ENCODE measurements at places on chromosomes 7 and 10. TPM values are rescaled to one million over a fixed set of nuclear protein-coding genes. Genes with fewer than 3 reads are reported as not detected.

SDK1 gene
- total RNA-seq, result under 0.01 TPM

ACSL5 gene
- 8.0 TPM for total RNA-seq

CACNA2D1 gene
- 113 TPM for total RNA-seq

NYAP1 gene
- total RNA-seq, result under 0.01 TPM

AKR1C8 gene
- not detected for total RNA-seq

RABGEF1 gene
- total RNA-seq, result 81.8 TPM

AGR3 gene
- total RNA-seq, result not detected

TLL2 gene
- 0.36 TPM for total RNA-seq

PLXDC2 gene
- total RNA-seq, result 86.9 TPM

ZNF804B gene
- total RNA-seq, result not detected

AOAH gene
- total RNA-seq, result not detected

DNA sequence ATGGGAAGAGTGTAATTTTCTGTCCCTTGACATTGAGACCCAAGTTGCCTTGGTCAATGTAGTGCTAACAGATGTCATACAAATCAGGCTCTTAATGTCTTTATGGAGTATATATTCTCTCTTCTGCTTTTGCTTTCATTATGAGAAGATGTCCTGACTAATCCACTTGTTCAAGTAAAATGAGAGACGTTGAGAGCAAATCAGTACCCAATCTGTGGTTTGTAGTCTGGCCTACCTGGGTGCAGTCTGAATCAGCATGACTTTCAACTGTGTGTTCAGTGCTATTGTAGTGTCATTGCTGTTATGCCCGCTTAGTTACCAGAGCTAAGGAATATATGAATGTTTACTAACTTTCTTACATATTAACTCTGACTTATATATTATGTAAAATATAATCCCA is 612.4 kb downstream of the ANKRD7 start:
- no peak overlapping the region for H3K27ac ChIP-seq
- H3K4me1 ChIP-seq, result no peaks in the 10 kb centered on the region
- DNase-seq, result no peak
- H3K4me3 ChIP-seq, result no peak overlapping the region
- no peaks in the 10 kb centered on the region for H3K36me3 ChIP-seq
- H3K27me3 ChIP-seq, result no peaks in the 10 kb centered on the region

DNA sequence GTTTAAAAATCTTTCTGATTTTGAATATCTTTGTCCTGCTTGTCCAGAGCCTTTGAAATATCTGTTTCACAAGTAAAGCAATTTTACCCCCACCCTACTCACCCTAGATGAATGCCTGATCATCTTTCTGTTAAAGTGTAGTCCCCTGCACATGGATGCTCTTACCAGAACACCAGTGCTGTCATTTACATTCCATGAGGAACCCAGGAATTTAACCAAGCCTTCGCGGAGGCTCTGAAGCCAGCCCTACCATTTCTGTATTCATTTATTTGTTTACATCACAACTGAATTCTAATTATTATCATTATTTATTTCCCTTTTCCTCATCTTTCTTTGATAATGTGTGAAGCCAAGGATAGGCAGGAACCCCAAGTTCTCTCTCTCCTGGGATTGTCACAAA is 167.8 kb upstream of the MYO3A start:
- no peaks in the 10 kb centered on the region for H3K4me1 ChIP-seq
- no peaks in the 10 kb centered on the region for H3K36me3 ChIP-seq
- H3K27me3 ChIP-seq, result no peaks in the 10 kb centered on the region
- no peak overlapping the region for H3K4me3 ChIP-seq

DNA sequence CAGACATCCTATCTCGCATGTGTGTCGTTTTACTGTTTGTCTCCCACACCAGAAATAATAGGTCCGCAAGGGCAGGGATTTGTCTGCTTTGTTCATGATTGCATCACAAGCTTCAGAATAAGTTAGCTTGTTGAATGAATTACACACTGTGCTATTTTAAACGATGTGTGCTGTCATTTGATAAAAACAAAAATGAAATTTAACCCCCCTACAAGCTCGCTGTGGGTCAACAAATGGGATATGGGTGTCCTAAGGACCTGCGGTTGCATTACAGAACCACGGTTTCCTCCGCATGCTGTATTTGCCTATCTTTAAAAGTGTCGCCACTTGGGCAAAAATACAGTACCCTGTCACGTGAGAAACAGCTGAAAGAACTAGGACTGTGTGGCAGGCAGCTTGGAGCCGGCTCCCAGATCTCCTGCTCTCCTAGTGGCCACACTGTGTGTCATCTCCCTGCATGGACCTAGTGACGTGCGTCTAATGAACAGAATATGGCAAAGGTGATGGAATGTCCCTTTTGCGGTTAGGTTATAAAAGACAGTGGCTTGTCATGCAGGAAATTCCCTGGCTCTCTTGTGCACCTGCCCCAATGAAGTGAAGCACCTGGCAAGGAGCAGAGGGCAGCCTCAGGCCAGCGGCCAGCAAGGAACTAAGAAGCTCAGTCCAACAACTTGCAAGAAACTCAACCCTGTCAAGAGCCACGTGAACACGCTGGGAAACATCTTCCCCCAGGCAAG is 32.9 kb upstream of the CRYGN start:
- no peak for DNase-seq
- H3K27ac ChIP-seq, result no peak overlapping the region
- no peaks in the 10 kb centered on the region for H3K27me3 ChIP-seq
- no peak overlapping the region for H3K4me3 ChIP-seq

DNA sequence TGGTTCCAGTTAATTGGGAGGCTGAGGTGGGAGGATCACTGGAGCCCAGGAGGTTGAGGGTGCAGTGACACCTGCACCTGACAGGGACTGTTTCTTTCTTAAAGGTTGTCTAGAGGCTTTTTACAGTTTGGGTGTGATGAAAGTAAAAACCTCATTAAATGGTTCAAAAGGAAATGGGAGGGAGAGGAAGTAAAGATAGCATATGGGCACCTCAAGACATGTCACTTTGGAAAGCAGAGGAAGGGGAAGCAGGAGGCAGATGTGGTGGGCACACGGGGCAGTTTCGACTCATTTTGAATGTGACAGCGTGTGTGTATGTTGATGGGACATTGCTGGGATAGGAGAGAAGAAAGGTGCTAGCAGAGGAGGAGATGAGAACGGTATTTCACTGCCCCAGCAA is 203.1 kb downstream of the MLLT10 start:
- no peak for DNase-seq
- no peaks in the 10 kb centered on the region for H3K27me3 ChIP-seq
- H3K27ac ChIP-seq, result no peak overlapping the region
- no peak overlapping the region for H3K4me3 ChIP-seq

- no peaks in the 10 kb centered on the region for H3K4me1 ChIP-seq
- H3K27ac ChIP-seq, result no peak overlapping the region
- no peaks in the 10 kb centered on the region for H3K36me3 ChIP-seq
- no peak for DNase-seq
- no peaks in the 10 kb centered on the region for H3K27me3 ChIP-seq
These were observed 47.5 kb downstream of the CCDC172 start for GRCh38 chr10:116371737-116372136.

DNA sequence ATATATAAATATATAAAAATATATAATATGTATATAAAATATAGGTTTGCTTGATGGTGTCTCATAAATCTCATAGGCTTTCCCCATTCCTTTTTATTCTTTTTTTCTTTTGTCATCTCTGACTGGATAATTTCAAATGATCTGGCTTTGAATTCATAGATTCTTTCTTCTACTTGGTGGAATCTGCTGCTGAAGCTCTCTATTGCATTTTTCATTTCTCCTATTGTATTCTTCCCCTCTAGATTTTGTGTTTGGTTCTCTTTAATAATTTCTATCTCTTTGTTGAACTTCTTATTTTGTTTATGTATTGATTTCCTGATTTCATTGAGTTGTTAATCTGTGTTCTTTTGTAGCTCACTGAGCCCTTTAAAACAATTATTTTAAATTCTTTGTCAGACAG is 629.4 kb downstream of the GALNT17 start:
- H3K27ac ChIP-seq, result no peak overlapping the region
- no peak for DNase-seq
- H3K36me3 ChIP-seq, result no peaks in the 10 kb centered on the region
- no peaks in the 10 kb centered on the region for H3K4me1 ChIP-seq

DNA sequence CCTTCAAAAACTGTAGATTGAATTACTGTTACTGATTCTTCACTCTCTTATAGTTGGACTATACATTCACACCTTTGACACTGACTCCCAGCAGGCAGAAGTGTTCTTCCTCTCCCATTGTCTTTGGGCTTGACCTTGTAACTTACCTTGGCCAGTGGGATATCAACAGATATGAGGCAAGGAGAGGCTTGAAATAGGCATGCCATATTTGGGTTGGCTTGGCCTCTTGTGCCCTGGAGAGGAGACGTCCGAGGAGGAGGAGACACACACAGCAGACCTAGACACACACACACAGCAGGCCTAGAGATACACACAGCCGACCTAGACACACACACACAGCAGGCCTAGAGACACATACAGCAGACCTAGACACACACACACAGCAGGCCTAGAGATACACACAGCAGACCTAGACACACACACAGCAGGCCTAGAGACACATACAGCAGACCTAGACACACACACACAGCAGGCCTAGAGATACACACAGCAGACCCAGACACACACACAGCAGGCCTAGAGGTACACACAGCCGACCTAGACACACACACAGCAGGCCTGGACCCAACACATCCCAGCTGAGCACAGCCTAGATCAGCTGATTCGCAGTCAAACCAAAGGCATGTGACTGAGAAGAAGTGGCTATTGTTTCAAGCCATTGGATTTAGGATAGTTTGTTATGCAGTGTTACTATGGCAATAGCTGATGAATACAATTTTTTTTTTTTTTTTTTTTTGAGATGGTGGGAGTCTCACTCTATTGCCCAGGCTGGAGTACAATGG is 12.5 kb upstream of the GNA12 start:
- H3K27ac ChIP-seq, result no peak overlapping the region
- no peaks in the 10 kb centered on the region for H3K36me3 ChIP-seq

GRCh38 chr10:94125856-94126255 is 132.1 kb downstream of the PLCE1 start:
- peaks cover 59% of the 10 kb centered on the region for H3K4me1 ChIP-seq
- DNase-seq, result peak; percentile 18
- no peaks in the 10 kb centered on the region for H3K36me3 ChIP-seq
- peak overlapping the region; percentile 49 for H3K27ac ChIP-seq
- H3K4me3 ChIP-seq, result no peak overlapping the region
- H3K27me3 ChIP-seq, result no peaks in the 10 kb centered on the region

DNA sequence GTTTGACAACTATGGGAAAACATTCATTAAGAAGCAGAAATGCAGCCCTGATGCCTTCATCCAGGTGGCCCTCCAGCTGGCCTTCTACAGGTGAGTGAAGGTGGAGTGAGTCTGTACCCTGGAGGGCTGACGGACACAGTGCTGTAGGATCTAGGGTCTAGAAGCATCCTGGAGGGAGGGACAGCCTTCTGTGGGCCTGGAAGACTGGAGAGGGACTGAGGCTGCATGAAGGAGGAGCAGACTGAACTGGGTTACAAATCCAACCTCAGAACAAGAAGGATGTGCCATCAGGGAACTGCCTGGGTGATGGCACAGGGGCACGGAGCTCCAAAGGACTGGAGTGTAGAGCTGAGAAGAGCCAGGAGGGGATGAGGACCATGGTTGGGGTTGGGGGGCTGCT is 27.5 kb upstream of the C10orf53 start:
- H3K27ac ChIP-seq, result no peak overlapping the region
- H3K36me3 ChIP-seq, result no peaks in the 10 kb centered on the region
- no peaks in the 10 kb centered on the region for H3K4me1 ChIP-seq

GRCh38 chr10:71252220-71252619 is 39.9 kb downstream of the UNC5B start:
- DNase-seq, result no peak
- no peaks in the 10 kb centered on the region for H3K27me3 ChIP-seq
- no peaks in the 10 kb centered on the region for H3K36me3 ChIP-seq

DNA sequence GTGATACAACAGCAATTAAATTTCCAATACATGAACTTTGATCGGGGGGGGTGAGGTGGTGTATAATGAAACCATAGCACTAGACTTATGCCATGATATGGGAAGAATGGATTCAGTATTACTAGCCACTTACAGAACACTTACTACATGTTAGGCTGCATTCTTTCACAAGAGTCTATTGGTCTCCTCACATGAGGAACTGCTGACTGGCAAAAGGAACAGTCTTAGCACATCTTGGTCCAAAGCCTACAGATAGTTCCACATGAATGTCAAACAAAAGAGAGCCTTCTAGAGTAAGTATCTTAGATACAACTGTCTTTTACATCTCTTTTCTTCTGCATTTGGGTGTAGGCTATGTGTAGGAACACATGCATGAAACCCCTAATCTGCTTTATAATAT is 115.9 kb upstream of the DNAJB12 start:
- peaks cover 10% of the 10 kb centered on the region for H3K4me1 ChIP-seq
- peaks cover 15% of the 10 kb centered on the region for H3K36me3 ChIP-seq
- H3K4me3 ChIP-seq, result no peak overlapping the region
- no peak for DNase-seq
- H3K27ac ChIP-seq, result no peak overlapping the region

GRCh38 chr10:21327289-21327993 is 198.0 kb downstream of the SKIDA1 start:
- H3K4me3 ChIP-seq, result no peak overlapping the region
- H3K27me3 ChIP-seq, result no peaks in the 10 kb centered on the region
- H3K27ac ChIP-seq, result no peak overlapping the region
- H3K4me1 ChIP-seq, result peaks cover 12% of the 10 kb centered on the region
- H3K36me3 ChIP-seq, result no peaks in the 10 kb centered on the region

DNA sequence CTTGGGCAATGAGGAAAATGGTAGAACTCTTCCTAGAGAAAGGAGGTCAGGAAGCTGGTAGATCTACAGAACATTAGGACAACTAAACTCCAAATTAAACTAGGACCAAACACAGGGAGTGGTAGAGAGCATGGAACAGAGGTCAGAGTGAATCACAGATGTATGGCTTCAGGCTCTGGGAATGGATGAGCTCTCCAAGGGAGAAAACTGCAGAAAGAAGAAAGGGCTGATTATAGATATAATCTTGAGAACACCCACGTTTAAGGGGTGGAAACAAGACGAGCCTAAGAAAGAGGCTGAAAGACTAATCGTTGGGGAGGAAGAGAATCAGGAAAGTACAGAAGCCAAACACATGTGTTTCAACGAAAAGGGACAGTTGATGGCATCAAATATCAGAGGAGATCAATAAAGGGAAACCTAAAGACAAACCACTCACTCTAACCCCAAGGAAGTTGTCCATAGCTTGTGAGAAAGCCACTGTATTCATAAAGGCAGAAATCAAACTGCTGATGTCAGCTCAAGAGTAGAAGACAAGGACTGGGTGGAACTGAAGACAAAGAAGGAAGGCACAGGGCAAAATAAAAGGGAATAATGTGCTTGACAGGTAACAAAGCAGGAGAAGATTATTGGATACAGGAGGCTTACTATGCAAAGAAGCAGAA is 41.4 kb downstream of the NUDCD3 start:
- no peak overlapping the region for H3K4me3 ChIP-seq
- H3K4me1 ChIP-seq, result peaks cover 10% of the 10 kb centered on the region
- H3K27ac ChIP-seq, result peak overlapping the region; percentile 52
- no peaks in the 10 kb centered on the region for H3K27me3 ChIP-seq
- no peak for DNase-seq

GRCh38 chr7:80155374-80155773 is 20.7 kb downstream of the GNAI1 start:
- no peak overlapping the region for H3K4me3 ChIP-seq
- no peaks in the 10 kb centered on the region for H3K36me3 ChIP-seq
- no peak for DNase-seq
- no peaks in the 10 kb centered on the region for H3K27me3 ChIP-seq
